ENCODE measurements at places on chromosomes 13 and 19.
A peak's percentile ranks its signal among the peaks of the same experiment; 100 is the strongest.

- no peak for DNase-seq
These were observed 1102.0 kb upstream of the SPRY2 start for GRCh38 chr13:81442904-81443303.

DNA sequence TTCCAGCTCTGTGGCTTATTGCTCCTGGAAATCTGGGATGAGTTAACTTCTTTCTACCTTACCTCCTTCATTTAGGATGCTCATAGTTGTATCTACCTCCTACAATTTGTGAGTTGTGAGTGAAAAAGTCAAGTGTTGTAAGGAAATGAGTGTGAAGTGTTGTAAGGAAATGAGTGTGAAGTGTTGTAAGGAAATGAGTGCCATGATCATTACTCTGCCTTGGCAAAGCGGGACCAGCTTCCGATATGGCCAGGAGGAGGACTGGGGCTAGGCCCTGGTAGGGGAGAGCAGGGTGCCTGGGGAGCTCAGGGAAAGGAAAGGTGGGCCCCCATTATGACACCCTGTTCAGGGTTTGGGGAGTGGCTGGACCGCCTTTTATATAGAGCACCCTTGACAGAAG lies 435.2 kb downstream of the FGF9 start:
- DNase-seq, result no peak

DNA sequence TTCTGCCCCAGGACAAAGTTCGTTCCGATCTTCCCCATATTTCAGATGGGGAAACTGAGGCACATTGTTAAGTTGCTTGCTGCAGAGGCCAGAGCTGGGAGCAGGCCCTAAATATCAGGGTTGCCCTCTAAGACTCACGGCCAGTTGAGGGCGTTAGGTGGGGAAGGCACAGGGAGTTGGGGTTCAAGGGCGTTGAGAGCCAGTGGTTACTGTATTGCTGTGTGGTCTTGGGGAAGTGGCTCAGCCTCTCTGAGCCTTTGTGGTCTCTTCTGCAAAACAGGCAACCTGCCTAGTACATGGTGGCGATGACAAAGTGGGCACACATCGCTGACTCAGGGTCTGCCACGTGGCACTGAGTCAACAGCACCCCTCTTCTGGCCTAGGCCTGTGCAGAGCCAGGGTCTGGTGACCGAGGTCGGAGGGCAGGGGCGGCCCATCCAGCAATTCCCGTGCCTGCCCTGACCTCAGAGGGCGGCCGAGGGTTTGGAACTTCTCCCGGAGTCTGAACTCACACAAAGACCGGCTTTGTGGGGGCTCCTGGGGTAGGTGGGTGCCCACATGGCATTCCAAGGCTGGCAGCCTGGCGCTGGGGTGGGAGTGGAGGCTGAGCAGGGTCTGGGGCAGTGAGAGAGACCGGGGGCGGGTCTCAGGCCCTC lies 10.2 kb downstream of the TNFAIP8L1 start:
- no peak for DNase-seq

- DNase-seq, result no peak
These were observed 2636.9 kb upstream of the PCDH20 start for GRCh38 chr13:64052521-64052920.

- no peak for DNase-seq
These were observed 1.3 kb upstream of the HNRNPL start for GRCh38 chr19:38850976-38851621.

- no peak for DNase-seq
These were observed 31.2 kb downstream of the MPHOSPH8 start for GRCh38 chr13:19664481-19665230.

- DNase-seq, result no peak
These were observed 21.1 kb upstream of the CEACAM21 start for GRCh38 chr19:41554907-41555306.

GRCh38 chr13:95624020-95624419 lies 20.5 kb downstream of the DZIP1 start:
- no peak for DNase-seq

GRCh38 chr13:32001154-32001768 lies 30.3 kb upstream of the FRY start:
- no peak for DNase-seq

DNA sequence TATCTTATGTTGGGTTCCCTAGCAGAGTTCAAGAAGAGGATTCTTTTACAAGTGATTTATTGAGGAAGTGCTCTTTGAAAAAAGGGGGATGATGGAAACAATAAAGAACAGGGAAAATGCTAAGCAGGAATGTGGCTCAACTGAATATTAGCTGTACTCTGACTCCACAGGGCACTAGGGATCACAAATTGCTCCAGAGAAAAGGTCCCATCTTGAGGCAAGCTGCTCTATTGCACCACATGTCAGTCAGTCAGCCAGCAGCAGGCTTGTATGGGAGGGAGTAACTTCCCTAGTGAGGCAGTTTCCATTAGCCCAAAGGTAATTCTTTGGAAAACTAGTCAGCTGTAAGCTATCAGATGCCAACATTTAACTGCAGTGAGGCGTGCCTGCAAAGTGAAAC lies 73.3 kb upstream of the FNDC3A start:
- DNase-seq, result no peak

GRCh38 chr13:52454459-52454819 lies 839 bp upstream of the CKAP2 start:
- DNase-seq, result peak; percentile 73

DNA sequence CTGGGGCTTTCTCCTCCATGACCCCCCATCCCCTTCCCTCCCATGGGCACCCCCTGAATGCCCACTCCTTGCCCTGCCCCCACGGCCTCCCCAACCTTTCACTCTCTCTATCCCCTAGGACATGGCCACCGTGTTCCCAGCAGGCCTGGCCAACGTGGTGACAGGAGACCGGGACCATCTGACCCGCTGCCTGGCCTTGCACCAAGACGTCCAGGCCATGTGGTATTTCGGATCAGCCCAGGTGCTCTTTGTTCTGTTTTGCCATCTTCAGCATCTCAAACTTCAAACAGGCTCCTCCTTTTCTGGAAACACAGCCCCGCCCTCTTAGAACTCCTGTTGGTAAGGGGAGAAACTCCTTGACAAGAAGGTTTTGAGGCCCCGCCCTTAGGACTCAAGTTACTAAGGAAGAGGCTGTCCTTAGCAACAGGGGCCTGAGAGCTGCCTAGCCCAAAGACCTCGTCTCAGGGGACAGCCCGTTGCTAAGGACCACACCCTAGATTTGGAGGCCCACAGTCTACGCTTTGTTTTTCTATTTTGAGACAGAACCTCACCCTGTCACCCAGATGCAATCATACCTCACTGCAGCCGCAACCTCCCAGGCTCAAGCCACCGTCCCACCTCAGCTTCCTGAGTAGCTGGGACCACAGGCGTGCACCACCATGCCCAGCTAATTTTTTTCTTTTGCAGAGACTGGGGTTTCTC lies 5.1 kb upstream of the FLT3LG start:
- peak; percentile 87 for DNase-seq

GRCh38 chr19:18297308-18297707 lies 15.9 kb upstream of the JUND start:
- no peak for DNase-seq

DNA sequence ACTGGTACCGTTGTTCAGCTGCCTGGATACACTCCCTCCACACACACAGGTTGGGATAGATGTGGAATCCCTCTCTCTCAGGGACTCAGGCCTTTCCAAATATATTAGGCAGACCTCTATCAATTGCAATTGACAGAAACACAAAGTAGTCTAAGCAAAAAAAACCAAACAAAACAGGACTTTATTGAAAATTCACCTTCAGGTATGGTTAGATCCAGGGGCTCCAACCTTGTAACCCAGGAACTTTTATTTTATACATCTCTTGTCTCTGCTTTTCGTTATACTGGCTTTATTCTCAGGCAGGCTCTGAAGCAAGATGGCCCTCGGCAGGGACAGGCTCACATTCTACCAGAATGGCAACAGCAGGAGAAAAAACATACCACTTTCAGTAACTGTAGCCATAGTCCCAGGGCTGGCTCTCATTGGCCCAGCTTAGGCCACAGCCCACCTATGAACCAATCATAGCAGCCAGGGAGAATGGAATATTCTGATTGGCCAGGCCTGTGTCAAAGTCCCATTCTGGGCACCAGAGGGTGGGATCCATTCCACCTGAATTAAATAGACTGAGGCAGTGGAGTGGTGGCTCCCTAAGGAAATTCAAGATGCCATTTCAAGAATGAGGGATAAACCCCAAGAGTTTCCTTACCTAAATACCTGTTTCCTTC lies 13.1 kb upstream of the CEACAM19 start:
- DNase-seq, result no peak

- DNase-seq, result no peak
These were observed 88.0 kb downstream of the ENOX1 start for GRCh38 chr13:43698758-43699157.

GRCh38 chr13:73505376-73505890 lies 446.6 kb downstream of the KLF5 start:
- DNase-seq, result no peak

GRCh38 chr19:46913198-46913851 lies 52.5 kb downstream of the ARHGAP35 start:
- no peak for DNase-seq

DNA sequence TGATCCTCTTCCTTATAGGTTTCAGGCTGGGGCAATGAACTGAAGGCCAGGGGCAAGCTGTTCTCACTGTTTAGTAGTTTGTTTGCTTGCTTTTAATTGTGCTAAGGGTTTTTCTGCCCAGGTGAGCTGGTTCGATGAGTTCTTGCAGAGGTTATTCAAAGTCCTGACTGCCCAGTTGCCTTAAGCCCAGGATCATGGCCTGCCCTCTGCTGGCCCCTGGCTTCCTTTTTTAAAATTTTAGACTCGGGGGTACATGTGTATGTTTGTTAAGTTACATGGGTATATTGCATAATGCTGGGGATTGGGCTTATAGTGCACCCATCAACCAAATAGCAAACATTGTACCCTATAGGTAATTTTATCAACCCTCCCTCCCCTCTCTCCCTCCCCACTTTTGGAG lies 65.7 kb downstream of the ZNF536 start:
- no peak for DNase-seq

DNA sequence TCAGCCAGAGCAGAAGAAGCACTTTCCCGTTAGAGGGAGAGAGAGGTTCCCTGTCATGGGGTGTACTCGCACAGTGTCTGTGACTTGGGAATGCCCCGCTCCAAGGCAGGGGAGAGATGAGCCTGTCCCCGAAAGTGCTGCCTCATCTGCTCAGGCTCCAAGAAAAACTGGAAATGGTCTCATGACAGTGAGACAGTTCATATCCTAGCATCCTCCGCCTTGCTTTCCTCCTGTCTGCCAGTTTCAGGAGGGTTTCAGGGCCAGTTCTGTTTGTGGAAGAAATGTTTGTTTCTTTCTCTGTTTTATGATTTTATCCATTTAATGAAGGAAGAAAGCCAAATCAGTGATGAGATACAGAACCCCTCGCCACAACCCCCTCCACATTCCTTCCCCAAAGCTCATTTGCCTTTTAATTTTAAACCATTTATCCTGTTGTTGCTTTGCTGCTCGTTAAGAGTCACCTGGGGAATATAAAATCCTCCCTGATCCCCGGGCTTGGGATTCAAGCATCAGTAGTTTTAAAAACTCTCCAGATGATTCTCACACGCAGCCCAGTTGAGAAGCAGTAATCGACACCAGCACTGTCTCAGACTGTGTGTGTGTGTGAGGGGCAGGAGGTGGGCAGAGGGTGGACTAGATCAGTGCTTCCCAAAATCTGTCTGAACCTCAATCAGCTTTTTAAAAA lies 144.6 kb upstream of the UBL3 start:
- no peak for DNase-seq

All from prostate gland (tissue), 2 donors.